ENCODE measurements at places on chromosomes 1 and 21.

DNA sequence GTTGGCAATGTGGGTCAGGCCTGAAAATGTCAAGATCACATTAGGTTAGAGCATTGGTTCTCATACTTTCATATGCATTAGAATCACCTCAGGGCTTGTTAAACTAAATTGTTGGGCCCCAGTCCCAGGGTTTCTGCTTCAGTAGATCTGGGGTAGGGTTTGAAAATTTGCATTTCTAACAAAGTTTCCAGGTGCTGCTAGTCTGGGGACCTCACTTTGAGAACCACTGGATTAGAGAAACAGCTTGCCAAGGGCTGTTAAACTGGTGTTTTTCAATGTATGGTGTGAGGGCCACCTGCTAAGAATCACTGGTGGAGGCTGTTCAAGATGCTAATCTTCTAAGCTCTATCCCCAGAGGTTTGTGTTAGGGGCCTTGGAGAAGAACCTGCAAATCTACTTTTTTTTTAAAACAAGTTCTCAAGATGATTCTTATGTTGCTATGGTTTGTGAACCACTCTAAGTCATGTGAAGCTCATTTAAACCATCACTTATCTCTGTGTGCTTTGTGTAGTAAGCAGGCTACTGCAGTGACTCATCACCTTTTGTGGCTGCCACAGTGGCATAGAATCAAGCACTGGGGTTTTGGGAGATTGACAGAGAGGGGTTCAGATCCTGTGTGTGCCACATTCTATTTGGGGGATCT lies 152.2 kb downstream of the S1PR1 start:
- peak; percentile 67 for ATAC-seq

DNA sequence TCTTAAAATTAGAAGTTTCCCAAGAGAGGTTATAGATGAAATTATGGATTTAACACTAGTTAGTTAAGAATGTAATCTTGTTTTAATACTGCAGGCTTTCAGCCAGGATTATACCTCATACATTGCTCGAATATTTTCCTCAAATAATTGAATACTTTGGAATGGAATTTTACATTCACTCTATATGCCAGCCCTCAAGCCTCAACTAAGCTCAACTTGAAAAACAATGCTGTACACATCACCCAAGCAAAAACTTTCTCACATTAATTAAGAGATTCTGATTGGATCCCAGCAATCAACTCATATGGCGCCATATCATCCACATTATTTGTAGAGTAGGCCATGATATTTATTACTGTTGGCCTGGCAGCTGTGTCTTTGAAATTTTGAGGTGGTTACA lies 710.7 kb upstream of the ADAMTS5 start:
- ATAC-seq, result no peak

DNA sequence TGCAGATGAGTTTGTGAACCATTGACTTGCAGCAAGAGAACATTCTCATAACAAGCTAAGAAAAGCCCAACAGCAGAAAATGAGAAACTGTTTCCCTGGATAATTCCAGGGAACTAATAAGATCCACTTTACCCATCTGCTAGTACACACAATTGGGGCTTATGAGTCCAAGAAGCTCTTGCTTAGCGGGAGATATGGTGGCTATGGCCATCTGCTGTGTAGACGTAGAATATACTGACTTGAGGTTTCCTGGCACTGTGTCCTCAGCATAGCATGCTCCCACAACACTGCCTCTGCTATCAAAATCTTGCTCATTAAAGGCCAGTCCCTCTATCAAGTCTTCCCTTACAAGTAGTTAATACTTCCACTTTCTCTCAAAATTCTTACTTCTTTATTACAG lies 6.8 kb upstream of the RXRG start:
- ATAC-seq, result no peak

- peak; percentile 91 for ATAC-seq
Observed at GRCh38 chr1:227748496-227749182, 13.4 kb downstream of the SNAP47 start.

GRCh38 chr1:39239968-39240367 lies 35.5 kb downstream of the MACF1 start:
- ATAC-seq, result no peak

DNA sequence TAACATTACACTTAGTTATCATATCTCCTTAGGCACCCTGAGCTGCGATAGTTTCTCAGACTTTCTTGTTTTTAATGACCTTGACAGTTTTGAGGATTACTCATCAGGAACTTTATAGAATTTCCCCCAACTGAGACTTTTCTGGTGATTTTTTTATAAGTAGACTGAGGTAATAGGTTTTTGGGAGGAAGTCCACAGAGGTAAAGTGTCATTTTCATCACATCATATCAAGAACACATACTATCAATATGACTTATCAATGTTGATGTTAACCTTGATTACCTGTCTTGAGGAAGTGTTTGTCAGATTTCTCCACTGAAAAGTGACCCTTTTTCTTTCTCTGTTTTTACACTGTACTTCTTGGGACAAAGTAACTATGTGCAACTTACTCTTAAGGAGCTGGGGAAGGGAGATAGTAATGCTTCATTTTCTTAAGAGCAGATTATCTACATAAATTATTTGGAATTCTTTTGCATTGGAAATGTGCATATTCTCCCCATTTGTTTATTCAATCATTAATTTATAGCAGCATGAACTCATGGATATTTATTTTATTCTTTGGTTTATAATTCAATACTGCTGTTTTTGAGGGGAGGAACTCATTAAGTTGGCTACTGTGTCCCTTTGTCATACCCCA lies 72.8 kb upstream of the HSD17B7 start:
- no peak for ATAC-seq

- ATAC-seq, result no peak
Observed at GRCh38 chr1:197841883-197842553, 60.4 kb upstream of the C1orf53 start.

DNA sequence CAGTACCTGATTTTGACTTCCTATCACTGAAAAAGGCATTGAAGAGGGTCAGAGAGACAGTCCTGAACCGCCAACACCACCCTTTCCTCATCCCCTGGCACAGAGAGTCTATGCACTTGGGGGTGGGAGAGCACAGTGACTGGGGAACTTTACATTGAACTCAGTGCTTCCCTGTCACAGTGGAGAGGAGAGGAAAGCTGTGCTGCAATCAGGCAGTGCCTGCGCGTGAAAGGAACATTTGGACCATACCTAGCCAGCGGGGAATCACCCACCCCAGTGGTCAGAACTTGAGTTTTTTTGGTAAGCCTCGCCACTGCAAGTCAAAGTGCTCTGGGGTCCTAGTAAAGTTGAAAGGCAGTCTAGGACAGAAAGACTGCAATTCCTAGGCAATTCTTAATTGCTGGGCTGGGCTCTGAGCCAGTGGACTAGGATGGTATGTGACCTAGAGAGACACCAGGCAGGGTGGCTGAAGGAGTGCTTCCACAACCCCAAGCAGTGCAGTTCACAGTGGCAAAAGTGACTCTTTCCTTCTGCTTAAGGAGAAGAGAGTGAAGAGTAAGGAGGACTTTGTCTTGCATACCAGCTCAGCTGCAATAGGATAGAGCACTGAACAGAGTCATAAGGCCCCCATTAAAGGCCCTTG lies 9.4 kb upstream of the HENMT1 start:
- ATAC-seq, result peak; percentile 35

- no peak for ATAC-seq
Observed at GRCh38 chr1:228095161-228095560, 8.0 kb downstream of the C1orf35 start.

DNA sequence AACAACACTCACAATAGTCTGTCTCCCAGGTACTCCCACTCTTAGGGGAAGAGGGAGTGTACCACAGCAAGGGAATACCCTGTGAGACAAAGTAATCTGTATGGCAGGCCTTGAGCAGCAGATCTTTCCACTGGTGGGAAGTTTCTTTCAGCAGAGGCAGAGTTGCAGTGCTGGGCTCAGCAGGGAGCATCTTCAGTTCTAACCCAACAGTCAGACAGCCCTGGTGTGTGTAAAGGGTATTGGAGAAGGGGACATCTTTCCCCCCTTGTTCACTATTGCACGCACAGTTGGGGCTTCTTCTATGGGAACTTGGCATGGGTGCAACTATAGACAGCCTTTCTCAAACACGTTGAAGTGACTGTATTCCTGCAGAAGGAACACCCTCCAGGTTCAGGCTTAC lies 159.4 kb upstream of the DPT start:
- ATAC-seq, result no peak

- ATAC-seq, result no peak
Observed at GRCh38 chr1:76892675-76893074, 25.4 kb downstream of the ST6GALNAC5 start.
